ENCODE measurements at places on chromosomes 12 and 14. TPM values are rescaled to one million over a fixed set of nuclear protein-coding genes. Genes with fewer than 3 reads are reported as not detected.

EMP1 gene
- total RNA-seq, result 9.2 TPM

C1R gene
- 3.9 TPM for total RNA-seq

DBX2 gene
- not detected for total RNA-seq

CLEC9A gene
- not detected for total RNA-seq

NOVA1 gene
- not detected for total RNA-seq

- DNase-seq, result no peak
These were observed 251.5 kb downstream of the DAD1 start for GRCh38 chr14:22337521-22337920.

- DNase-seq, result peak; percentile 66
These were observed 60.1 kb upstream of the RIMBP2 start for GRCh38 chr12:130775953-130776856.

- no peak for DNase-seq
These were observed 15.3 kb downstream of the TNFRSF1A start for GRCh38 chr12:6326316-6327228.

- no peak for DNase-seq
These were observed 370.9 kb upstream of the KITLG start for GRCh38 chr12:88951177-88951576.

- DNase-seq, result no peak
These were observed 2.6 kb upstream of the PLEKHG3 start for GRCh38 chr14:64701660-64702059.

DNA sequence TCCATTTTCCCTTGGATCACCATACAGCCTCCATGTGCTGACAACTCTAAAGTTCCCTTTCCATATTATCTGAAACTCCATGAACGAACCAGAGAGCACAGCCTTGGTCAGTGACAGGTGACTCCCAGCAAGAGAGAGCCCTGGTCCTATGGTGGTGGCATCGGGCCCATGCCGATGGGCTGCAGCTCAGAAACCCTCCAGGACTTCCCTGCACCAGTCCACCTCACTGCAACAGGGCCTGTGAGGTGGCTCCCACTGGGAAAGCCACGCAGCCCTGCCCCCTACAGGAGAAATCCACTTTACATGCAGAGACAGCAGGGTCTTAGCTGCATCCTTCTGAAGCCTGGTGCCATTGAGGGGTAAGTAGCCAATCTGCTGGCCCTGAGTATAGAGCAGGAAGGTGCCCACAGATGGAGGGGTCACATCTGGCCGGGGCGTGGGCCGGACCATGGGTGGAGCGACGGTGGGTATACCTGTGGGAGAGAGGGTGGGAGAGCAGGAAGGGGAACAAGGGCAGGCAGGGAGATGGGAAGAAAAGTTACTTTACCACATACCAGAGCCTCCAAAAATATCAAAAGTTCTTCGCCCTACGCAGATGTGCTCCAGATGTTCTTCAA is 24.7 kb downstream of the RTRAF start:
- DNase-seq, result no peak

DNA sequence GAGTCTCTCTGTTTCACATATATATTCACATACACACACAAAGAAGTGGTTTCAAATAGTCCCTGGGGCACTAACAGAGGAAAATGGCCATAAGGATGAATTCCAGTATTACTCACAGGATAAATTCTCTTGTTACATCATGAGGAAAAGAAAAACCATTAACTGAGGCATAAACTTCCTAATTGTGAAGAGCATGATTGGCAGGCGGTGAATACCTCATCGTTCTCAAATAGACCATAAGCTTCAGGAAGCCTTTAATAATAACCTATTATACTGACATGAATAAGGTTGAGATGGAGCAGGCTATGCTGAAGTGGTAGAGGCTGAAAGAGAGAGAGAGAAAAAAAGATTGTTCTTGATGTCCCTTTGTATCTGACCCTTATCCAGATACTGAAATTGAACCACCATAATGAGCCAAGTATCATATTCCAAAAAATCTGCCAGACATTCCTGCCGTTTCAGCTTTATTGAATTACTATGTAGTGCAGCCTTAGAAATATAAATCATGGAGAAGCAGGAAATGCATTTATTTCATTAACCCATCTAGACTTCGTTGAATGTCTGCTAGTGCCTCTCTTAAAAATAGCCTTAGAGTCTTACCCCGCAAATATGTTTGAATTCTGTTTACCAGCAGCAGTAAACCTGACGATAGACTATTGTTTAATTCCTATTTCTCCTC is 86.8 kb downstream of the NUAK1 start:
- no peak for DNase-seq

DNA sequence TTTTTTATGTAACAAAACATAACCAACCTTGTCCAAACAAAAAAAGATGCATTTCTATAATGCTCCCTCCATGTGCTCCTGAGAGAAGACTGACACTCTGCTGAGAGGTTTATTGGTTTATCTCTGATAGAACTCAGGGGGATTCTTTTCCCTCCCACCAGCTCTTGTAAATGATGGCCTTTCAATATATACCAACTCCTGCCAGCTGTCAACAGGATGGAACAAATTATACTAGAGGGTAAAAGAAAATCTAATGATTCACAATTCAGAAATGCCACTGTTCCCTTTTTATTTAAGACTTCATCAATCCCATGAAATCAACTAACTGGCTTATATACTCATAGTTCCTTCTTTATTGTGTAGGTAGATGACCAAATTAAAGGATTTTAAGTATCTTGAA is 25.4 kb downstream of the PSMC1 start:
- no peak for DNase-seq

Data from activated naive CD4-positive, alpha-beta T cell treated with anti-CD3 and anti-CD28 coated beads, Interleukin-2, amount 50 U/mL, for 72 hours (primary cell).